AG08396 (cell line): ENCODE measurements at places on chromosomes 5 and 9.

DNA sequence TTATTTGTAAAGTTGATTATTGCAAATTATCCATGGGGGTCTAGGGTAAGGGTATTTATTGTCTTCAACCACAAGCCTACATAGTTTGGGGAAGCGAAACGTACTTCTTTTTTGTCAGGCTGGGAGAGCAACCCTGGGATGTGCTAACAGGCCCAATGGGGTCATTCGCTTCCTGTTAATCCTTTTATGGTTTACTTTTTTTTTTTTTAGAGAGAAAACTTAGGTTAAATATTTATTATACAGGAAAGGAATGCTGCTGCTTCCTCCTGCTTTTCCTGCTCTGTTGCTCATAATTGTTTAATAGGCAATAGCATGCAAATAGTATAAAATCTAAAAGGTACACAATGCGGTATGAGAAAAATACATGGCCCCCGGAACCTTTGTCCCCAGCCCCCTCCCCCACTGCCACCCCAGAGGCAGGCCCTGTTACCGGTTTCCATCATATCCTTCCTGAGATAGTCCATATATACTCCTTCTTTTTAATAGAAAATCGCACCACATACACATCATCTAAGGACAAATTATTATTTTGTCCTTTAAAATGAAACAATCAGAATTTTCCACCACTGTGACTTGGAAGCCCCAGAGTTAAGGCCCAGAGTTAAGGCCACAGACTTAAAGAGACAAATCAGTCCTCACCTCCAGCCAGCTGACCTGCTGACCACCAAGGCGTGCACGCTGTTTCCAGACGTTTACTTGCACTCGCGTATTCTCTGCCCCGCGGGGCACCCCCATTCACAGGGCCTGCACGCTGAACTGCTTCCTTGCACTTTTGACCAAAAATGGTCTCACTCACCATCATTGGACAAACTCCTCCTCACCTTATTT lies 83.9 kb downstream of the NDFIP1 start:
- DNase-seq = no peak

DNA sequence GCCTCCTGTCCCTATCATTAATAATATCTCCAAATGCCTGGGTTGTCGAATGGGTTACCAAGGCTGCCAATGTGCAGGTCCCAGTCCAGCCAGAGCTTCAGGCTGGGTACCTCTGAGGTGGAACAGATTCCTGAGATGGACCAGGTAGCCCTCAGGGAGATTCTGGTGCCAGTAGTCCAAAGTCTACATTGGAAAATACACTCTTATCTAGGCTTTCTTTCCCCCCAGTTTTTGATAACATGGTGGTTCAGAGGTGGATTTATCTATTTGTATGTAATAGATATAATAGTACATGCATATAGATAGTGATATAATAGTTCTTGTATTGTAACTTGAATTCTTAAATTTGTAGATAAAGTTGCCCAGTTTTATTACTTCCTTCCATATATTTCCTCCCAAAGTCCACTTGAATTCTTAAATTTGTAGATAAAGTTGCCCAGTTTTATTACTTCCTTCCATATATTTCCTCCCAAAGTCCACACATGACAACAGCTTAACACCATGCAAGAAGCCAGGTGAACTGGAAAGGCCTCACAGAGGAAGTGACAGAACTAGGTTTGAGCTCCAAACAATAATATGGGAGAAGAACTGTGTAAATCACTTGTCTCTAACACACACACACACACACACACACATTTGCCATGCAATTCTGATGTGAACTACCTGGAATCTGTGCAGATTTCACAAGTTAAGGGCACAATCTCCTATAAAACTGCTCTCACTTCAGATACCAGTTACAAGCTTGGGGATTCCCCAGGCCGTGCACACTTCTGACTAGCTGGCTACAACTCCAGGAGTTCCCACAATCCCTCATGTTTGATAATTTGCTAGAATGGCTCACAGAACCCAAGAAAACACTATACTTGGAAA lies 30.7 kb upstream of the ERAP1 start:
- DNase-seq = no peak

- DNase-seq = no peak
Measured at GRCh38 chr9:97385626-97386264, 26.2 kb upstream of the TDRD7 start.

- no peak for DNase-seq
Measured at GRCh38 chr5:159215886-159216285, 6.5 kb upstream of the RNF145 start.

DNA sequence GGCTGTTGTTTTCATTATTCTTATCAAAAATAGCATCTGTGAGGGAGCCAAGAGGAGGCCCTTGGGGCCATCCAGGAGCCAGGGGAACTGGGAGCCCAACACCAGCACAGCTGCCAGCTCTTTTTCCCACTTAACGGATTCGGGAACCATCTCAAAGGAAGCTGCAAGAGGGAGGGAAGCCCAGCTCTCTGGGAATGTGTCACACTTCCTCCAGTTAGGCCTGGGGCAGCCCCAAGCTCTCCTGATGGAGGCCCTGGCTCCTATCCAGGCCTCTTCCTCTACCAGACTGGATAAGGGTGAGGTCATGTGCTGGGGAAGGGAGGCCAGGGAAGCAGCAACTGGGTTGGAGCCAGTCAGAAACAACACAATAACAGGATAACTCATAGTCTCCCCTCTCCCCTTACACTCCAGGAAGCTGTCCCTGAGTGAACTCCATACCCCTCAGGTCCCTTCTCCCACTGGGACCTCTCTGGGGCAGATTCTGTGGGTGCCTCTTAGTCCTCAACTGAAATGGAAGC lies 12.7 kb downstream of the CSF2 start:
- DNase-seq = peak; percentile 75

DNA sequence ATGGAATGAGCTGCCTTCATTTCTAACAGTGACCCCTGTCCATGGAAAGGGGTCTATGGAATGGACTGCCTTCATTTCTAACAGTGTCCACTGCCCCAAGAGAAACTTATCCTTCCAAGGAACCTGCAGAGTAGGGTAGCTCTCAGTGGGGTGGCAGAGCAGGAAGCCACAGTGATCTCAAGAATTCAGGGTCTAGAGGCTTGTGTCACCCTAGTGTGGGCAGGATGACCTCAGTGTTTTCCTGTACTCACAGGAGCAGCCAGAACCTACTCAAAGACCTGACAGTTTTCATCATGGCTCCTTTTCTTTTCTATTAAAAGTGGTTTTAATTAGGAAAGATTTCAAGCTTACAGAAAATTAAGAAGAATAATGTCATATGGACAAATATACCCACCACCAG lies 27.5 kb downstream of the SEC61B start:
- DNase-seq = no peak

DNA sequence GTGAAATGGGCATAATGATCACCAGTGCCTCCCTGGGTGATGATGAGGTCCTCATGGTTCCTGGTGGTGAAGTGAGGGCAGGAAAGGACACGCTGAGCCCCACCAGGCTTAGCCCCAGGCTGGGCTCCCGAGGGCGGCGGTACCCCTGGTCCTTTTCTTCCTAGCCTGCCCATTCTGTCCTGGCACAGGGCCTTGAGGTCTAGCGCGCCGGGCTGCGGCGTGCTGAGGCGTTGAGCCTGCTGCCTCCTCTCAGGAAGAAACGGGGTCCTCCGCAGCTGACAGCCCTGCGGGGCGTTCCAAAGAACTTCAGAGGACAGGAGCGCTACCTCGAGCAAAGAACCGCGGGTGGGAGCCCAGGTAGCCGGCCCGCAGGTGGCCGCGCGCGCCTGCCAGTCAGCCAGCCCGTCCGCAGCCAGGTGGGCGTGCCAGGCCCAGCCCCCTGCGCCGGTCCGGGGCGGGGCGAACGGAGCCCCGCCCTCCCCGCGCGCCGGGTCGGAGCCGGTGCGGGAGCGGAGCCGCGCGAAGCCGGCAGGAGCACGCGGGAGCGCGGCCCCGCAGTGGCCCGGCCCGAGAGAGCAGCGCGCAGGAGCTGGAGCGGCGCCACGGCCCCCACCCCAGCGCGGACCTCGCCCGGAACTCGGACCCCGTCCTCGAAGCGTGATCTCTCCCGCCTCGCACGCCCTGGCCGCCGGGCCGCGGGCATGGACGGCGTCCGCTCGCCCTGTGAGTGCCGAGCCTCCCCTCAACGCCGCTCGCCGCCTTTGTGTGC lies at the start of gene WNK2:
WNK2 (plus strand) TSS at position 477 of the 769 bp plus-strand sequence. CDS start 791 bp downstream, outside the sequence.
- peak; percentile 64 for DNase-seq

DNA sequence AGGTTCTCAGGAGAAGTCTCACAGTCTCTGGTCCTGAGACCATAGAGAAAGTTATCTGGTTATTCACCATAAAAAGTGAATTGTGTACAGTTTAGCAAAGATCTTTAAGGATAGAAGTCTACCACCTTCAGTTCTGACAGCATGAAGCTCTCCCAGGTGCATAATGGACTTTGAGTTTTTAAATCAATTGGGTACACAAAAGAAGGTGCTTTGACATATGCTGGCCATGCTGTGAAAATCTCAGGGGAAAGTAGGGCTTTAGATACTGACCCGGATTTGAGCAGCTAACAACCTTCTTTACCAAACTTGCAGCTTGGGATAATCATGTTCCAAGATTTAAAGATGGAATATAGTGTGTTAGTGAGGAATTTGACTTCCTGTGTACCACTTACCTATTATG lies 264.2 kb downstream of the ZSWIM6 start:
- no peak for DNase-seq

- DNase-seq = no peak
Measured at GRCh38 chr5:53201746-53202145, 92.2 kb upstream of the MOCS2 start.

GRCh38 chr9:14994738-14995137 lies 84.5 kb upstream of the FREM1 start:
- DNase-seq = no peak

GRCh38 chr9:134556531-134557068 lies 85.0 kb upstream of the COL5A1 start:
- DNase-seq = no peak

DNA sequence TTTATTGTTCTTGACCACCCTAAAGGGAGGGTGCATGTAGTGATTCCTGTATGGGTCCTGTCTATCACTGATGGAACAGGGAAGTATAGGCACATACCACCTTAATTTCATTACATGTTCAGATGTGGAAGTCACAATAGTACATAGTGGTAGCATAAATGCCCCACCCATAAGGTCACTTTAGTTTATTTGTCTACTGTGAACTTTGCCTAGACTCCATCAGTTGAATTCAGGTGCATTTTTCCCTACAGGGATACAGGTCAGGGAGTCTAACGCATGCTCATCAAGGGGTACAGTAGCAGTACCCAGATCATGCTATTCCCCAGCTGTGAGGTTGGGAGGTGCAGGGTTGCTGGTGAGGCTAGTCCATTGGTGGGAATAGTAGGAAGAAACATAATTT lies 175.0 kb downstream of the MEF2C start:
- no peak for DNase-seq

DNA sequence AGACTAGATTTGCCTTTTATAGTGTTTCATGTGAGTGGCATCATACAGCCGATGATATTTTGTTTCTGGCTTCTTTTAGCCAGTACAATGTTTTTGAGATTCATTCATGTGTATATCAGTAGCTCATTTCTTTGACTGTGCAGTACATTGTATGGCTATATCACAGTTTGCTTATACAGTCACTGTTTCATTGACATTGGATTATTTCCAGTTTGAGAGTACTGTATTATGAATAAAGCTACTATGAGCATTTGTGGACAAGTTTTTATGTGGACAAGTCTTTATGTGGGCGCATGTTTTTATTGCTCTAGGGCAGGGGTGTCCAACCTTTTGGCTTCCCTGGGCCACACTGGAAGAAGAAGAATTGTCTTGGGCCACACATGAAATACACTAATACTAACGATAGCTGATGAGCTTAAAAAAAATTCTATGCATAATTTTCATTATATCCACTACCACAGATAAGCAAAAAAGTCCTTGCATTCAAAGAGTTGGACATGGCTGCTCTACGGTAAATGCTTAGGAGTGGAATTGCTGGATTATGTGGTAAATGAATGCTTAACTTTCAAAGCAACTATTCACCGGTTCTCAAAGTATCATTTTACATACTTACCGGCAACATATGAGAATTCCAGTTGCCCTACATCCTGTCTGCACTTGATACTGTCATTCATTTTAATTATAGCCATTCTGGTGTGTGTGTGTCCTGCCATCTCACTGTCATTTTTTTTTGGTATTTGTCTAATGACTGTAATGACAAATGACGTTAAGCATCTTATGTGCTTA lies 177.8 kb downstream of the RGS3 start:
- DNase-seq = no peak
